ENCODE measurements at places on chromosomes 3 and 15. TPM values are rescaled to one million over a fixed set of nuclear protein-coding genes. Genes with fewer than 3 reads are reported as not detected.

The GUCA1C gene
- total RNA-seq = not detected

DNA sequence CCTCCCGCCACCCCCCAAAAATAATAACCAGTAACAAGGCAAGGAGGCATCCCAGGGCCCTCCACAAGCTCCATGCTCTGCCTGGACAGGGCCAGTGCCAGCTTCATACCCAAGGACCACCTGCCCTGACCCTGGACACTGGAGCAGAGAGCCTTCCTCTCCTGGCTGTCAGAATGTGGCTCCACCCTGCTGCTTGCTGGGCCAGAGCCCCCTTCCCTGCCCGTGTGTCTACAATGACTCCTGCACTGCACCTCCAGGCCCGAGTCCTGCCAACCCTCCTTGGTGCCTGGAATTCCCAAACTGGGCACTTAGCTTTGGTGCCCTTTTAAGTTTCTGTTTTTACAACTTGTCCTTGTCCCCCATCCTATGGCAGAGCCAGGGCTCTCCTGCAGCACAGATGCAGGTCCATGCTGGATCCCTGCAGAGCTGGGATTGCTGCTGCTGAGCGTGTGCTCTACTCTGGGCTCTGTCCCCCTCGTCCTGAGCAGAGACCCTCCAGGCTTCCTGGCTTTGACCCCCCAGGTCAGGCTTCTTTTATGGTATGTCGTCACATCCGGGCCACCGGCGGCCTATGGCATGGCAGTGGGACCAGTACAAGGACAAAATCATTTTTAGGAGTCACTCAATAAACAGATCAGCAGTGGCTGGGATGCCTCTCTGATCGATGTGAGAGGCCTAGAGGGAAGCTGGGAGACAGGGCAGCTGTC is 11.4 kb upstream of the SNRPA1 start:
- DNase-seq = no peak

The CNTN4 gene
- total RNA-seq = not detected

The CCDC54 gene
- total RNA-seq = not detected

The CKMT1A gene
- 0.32 TPM for total RNA-seq

DNA sequence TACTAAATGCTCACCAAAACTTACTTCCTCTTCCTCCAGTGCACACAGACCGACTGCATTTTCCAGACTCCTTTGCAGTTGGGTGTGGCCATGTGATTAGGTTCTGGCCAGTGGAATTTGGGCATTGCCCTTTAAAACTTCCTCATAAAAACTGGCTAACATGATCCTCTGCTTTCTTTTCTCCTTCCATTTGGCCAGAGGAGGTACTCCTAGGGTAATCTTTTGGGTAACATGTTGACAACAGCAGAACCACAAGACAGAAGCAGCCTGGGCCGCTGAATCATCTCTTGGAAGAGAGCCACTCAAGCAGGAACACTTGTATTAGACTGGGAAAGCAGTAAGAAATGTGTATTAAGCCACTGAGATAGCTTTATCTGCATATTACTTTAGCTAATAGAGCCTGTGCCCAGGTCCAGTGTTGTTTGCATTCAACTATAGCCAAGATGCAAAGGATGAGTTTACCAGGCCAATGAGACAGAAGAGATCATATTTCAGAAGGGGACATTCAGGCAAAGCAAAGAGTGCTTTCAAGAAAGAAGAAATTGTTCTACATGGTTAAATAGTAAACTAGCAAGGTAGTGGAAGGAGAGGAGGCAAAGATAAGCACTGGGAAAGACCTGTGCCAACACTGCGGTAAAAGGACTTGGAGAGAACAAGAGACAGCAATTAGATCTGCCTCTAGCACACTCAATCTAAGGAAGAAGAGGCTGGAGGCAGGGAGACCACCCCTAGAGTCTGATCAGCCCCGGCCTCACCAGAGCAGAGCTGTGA is 79.8 kb downstream of the PLCH1 start:
- DNase-seq = no peak

Data from activated CD8-positive, alpha-beta T cell treated with anti-CD3 and anti-CD28 coated beads for 36 hours (primary cell).